ENCODE measurements at places on chromosomes 5 and 9.

GRCh38 chr5:157778121-157778805 lies 34.8 kb downstream of the LSM11 start:
- DNase-seq: no peak

- peak; percentile 35 for DNase-seq
Measured at GRCh38 chr9:37988041-37988440, 81.0 kb downstream of the SHB start.

DNA sequence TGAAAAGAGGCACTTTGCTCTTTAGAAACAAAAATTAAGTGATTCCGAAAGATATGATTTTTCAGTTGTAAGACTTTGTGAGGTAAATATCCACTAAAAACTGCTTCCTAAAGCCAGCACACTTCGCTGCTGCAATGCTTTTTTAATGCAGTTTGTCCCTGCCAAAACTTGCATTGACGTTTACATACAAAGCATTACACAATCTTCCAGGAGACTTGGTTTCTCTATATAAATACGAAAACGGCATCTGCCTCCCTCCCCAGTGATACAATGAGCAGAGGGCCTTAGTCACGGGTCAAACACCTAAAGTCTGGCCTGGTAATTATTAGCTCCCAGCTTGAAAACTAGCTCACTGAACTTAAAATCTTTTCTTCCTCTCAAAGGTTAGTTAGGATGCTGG lies 170.7 kb downstream of the TSSK1B start:
- DNase-seq: no peak

DNA sequence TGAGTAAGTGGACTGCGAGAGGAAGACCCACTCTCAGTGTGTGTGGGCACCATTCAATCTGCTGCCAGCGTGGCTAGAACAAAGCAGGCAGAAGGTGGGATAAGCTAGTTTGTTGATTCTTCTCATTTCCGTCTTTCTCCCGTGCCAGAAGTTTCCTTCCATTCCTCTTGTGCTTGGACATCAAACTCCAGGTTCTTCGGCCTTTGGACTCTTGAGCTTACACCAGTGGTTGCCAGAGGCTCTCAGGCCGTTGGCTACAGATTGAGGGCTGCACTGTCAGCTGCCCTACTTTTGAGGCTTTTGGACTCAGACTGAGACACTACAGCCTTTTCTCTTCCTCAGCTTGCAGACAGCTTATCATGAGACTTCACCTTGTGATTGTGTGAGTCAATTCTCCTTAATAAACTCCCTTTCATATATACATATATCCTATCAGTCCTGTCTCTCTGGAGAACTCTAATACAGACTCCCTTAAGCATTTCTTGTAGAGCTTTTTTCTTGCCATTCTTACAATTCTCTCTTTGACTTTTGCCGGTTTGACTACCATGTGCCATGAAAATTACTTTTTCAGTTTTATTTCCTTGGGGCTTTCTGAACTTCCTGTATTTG lies 494.9 kb downstream of the PRR16 start:
- no peak for DNase-seq

DNA sequence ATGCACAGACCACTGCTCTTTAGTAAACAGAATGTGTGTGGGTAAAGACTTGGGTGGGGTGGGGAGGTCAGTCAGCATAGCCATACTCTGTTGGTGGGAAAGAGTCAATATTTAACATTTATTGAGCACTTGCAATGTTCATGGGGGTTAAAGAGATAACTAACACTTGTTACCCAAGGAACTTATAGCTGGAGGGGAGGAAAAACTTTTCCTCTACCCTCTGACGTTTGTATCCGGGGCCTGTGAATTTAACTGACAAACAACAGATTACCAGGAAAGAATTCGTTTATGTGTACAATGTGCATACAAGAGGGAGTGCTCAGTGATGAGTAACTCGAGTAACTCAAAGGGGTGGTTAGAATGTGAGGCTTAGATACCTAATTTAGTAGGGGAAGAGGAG lies 6.8 kb upstream of the CLINT1 start:
- DNase-seq: no peak

DNA sequence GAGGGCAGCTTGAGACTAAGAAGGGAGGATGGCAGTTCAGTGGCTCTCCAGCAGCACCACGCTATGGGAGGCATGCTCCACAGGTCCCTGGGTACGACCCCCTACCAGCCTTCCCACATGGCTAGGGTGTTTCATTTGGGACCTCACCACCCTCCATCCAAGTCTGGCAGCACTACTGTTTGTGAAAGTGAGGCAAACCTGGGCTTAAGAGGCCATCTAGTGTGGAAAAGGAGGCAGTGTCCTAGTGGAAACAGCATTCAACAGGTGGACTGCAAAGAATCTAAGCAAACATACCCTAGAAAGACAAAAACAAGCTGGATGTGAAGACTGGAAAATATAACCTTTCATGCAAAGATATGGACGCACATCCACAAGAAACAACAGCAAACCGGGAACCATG lies 4.8 kb upstream of the C5orf47 start:
- no peak for DNase-seq

All from upper lobe of right lung (tissue), 1 donor.